ENCODE measurements at places on chromosomes 3 and 15.

DNA sequence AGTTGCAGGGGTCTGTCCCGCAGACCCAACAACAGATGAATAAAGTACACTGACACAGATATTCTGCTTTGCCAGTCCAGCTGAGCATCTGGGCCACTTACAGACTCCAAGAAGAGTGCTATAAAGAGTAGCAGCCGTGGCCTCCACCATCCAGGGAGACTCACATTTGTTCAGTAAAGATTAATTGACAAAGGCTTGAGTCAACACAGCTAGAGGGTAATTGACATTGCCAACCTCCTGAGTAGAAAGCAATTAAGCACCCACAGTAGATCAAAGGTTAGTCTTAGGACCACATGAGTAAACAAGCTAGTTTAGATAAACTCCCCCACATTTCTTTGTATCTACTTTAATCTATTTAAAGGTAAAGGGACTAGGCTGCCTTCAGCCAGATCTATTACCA, 16.3 kb upstream of the CRTC3 start:
- no peaks in the 10 kb centered on the region for H3K27me3 ChIP-seq
- no peak overlapping the region for H3K4me3 ChIP-seq
- DNase-seq = no peak
- H3K36me3 ChIP-seq = no peaks in the 10 kb centered on the region
- no peaks in the 10 kb centered on the region for H3K4me1 ChIP-seq
- no peak overlapping the region for H3K27ac ChIP-seq

DNA sequence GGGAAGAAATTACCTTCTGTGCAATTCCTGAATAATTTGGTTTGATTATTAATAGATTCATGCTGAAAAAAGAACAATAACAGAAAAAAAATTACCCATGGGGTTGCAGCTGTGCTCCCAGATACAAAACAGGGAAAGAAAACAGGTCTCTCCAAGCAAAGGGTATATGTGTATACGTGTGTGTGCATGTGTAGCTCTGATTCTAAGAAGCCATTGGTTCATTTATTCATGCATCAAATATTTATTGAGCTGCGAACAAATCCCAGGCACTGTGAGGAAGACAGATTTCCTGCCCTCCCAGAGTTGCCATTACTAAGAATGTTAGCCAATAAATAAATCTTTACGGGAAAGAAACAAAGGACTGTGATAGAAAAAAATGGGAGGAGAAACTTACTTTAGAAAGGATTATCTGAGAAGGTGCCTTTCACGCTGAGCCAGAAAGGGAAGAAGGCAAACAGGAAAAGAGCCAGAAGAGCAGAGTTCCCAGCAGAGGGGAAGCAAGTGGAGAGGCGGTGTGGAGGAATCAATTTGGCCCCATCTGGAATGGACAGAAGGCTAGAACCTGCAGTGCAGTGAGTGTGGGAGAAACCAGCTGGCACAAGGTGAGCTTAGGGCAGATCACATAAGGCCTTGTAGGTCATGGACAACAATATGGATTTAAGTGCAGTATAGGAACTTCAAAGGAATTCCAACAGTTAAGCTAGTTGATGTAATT, 20.7 kb downstream of the CHL1 start:
- H3K4me1 ChIP-seq = no peaks in the 10 kb centered on the region
- no peak for DNase-seq
- no peaks in the 10 kb centered on the region for H3K27me3 ChIP-seq
- H3K27ac ChIP-seq = no peak overlapping the region
- H3K4me3 ChIP-seq = no peak overlapping the region

DNA sequence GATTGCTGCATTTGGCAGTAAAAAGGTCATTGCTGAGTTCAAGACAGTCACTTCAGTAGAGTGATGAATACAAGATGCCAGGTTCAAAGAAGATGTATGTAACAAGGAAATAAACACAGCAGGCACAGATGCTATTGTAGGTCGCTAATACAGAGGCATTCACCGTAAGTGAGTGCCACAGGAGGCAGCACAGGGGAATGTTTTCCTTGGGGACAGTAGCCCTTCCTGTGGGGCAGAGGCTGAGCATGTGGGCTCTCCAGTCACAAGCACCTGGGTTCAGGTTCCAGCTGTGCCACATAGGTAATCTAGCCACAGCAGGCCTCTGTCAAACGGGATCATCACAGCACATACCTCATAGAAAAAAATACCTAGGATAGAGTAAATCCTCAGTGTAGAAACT, 86.3 kb downstream of the RSL24D1 start:
- no peaks in the 10 kb centered on the region for H3K36me3 ChIP-seq
- H3K4me3 ChIP-seq = no peak overlapping the region
- no peak for DNase-seq

DNA sequence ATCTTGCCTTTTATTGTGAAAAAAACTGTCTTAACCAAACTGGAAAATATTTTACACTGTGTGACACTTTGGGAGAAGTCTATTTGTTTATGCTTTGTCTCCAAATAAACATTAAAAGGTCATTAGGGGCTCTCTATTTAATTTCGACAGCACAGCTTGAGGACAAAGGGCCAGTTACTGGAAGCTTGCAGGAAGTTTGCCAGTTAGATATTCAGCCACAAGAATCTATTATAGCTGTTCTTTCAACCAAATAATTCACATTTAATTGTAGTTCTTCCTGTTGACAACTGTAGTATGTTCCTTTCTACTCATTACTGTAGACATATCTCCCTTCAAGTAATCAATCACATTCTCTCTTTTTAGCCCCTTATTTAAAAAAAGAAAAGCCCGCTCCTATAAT, 6.1 kb downstream of the CP start:
- H3K4me1 ChIP-seq = peaks cover 3% of the 10 kb centered on the region
- H3K27me3 ChIP-seq = no peaks in the 10 kb centered on the region
- no peaks in the 10 kb centered on the region for H3K36me3 ChIP-seq
- no peak overlapping the region for H3K4me3 ChIP-seq
- no peak for DNase-seq

DNA sequence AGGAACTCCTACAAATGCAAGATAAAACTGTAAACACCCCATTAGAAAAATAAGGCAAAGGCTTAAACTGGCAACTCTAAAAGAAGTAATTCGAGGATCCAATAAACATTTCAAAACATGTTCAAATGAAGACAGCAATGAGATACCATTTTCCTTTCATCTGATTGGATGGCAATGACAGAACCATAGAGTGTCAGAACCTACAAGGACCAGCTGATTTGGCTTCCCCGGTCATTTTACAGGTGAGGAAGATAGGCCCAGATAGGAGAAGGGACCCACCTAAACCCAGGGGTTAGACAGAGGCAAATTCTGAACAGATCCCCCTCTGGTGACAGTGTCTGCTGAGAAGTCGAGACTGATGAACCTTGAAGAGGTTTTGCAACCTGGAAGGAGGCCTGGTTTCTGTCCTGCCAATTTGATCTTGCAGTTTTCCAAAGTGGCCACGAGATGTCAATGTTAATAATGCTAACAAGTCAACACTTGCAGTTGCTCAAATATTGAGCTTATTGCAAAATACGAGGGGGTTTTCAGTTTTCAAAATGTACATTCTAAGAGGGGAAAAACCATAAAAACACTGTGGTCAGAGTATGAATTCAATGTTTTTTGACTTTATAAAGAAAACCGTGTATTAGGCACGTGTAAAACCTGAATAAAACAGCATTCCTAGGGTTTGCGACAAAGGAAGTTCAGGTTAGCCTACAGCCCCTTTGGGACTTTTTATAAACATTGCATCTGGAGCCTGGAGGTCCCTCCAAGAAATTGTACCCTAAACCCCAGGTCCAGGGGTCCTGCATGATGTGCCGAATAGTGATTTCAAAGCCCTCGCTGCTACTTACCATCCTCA, 21.5 kb downstream of the CFAP161 start:
- no peaks in the 10 kb centered on the region for H3K36me3 ChIP-seq

GRCh38 chr3:49124991-49125670, 4.5 kb upstream of the USP19 start:
- H3K36me3 ChIP-seq = peaks cover 87% of the 10 kb centered on the region
- H3K27me3 ChIP-seq = no peaks in the 10 kb centered on the region
- H3K27ac ChIP-seq = no peak overlapping the region
- no peaks in the 10 kb centered on the region for H3K4me1 ChIP-seq
- H3K4me3 ChIP-seq = no peak overlapping the region
- no peak for DNase-seq

- DNase-seq = no peak
- no peaks in the 10 kb centered on the region for H3K36me3 ChIP-seq
- no peaks in the 10 kb centered on the region for H3K27me3 ChIP-seq
- H3K4me1 ChIP-seq = no peaks in the 10 kb centered on the region
- no peak overlapping the region for H3K27ac ChIP-seq
- no peak overlapping the region for H3K4me3 ChIP-seq
These were observed 461.3 kb downstream of the MCTP2 start for GRCh38 chr15:94692710-94693109.

DNA sequence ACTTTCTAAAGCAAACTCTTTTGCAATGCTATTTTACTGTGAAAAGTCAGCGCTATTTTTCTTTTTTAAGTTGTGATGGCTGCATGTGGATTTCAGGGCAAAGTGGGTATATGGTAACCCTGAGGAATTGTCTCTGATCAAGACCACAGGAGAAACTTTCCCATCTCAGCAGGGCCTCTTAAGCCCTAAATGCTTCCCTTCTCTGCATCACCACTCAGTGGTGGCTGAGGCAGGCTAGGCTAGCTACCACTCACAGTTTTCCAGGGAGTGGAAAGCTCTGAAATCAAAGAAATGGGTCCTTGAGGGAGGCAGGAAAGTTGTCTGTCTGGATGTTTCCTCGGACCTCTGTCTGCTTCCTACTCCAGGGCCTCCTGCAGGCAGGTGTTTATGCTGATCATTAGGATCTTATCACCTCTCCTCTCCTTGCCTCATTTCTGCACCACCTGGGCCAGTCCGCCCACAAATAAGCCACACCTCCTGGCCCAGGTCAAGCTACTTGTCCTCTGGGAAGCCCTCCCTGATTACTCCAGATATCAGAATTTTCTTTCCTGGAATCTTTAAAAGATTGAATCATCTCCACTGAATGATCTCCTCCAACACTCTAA, 37.0 kb downstream of the CEMIP start:
- H3K27me3 ChIP-seq = no peaks in the 10 kb centered on the region
- no peak for DNase-seq
- no peaks in the 10 kb centered on the region for H3K4me1 ChIP-seq
- no peaks in the 10 kb centered on the region for H3K36me3 ChIP-seq
- H3K27ac ChIP-seq = no peak overlapping the region
- no peak overlapping the region for H3K4me3 ChIP-seq

- H3K27ac ChIP-seq = peak overlapping the region; percentile 63
- no peak overlapping the region for H3K4me3 ChIP-seq
- no peak for DNase-seq
- H3K36me3 ChIP-seq = no peaks in the 10 kb centered on the region
- peaks cover 5% of the 10 kb centered on the region for H3K4me1 ChIP-seq
- H3K27me3 ChIP-seq = no peaks in the 10 kb centered on the region
These were observed 325.5 kb downstream of the CHST2 start for GRCh38 chr3:143445118-143445517.

DNA sequence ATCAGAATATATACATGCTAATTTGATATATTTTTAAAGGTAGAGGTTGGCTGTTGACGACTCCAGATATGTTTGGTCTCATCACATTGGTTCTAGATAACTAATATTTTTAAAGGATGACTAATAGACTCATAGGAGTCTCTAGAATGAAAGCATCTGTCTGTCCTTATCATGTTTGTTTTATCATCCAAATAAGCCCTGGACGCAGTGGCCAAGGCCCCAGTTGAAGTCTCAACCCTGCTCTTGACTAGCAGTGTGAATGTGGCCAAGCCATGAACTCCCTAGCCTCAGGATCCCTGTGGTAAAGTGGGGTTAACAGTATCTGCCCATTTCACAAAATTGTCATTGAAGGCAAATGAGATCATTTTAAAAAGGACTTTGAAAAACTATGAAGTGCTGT, 53.6 kb downstream of the ABHD2 start:
- H3K27me3 ChIP-seq = no peaks in the 10 kb centered on the region
- no peak for DNase-seq
- no peak overlapping the region for H3K4me3 ChIP-seq
- peaks cover 88% of the 10 kb centered on the region for H3K4me1 ChIP-seq

All from psoas muscle (tissue), 8 donors.